ENCODE measurements at places on chromosomes 5 and 9.

DNA sequence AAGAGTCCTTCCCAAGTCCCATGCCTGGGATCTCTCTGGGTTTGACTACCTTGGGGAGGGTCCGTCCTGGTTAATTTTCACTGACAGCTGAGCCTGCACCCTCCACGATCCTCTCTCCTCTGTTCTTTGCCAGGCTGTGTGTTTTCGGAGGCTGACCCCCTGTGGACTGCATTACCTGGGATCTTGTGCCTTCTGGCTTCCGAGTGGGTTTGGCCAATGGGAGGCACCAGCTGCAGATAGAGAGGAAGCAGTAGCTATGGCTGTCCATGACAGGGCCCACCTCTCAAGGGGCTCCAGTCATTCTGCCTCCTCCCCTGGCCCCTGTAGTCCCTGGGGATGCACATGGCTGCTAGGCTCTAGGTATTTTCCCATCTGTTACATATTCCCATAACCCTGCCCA lies 285.0 kb downstream of the DMRT2 start:
- no peak for DNase-seq

DNA sequence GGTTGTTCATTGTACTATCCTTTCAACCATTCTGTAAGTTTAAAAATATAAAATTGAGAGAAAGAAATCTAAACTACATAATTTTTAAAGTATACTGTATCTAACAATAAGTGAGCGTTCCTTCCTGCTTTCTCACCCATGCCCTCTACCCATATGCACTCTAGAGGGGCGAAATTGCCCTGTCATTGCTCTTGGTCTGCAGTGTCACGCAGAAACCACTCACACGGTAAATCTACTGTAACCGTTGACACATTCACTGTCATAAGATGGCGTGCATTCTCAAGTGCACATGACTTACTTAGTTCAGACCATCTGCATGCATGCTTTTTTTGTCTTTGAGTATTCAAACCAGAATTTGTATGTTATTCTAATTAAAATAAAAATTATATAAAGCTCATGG lies 55.7 kb upstream of the NIPBL start:
- DNase-seq, result no peak

DNA sequence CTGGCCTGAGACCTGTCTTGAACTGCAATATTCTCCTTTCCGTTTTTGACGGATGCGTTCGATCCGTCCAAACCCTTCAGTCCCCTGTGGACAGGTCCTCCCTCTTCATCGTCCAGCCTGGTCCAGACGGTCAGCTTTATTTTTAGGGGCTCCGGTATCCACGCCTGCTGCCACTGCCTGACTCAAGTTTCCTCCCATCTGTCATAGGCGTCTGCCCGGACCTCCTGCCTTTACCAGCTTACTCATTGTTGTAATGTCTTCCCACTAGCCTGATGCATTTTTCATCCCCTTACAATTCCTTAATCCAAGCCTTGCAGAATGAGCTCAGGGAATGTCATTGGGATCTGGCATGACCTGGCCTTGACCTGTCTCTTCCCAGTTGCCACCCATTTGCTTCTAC lies 145.8 kb downstream of the TENT4A start:
- no peak for DNase-seq

DNA sequence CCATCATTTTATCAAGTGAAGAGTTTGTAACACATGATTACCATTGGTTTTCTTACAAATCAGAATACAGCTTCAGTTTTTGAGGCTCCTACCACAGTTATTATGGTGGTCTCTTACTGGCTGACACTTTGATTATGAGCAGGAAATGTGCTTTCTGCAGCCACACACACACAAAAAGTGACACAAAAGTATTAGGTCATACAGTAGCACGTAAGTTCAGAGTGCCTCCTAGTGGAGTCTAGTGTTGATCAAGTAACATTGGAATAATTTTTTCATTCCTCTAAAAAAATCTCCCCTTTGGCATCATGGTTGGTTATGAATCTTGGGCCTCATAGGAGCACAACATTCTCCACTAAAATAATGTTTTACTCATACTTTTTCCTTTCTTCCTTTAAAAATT lies 37.6 kb downstream of the PAM start:
- peak; percentile 34 for DNase-seq

DNA sequence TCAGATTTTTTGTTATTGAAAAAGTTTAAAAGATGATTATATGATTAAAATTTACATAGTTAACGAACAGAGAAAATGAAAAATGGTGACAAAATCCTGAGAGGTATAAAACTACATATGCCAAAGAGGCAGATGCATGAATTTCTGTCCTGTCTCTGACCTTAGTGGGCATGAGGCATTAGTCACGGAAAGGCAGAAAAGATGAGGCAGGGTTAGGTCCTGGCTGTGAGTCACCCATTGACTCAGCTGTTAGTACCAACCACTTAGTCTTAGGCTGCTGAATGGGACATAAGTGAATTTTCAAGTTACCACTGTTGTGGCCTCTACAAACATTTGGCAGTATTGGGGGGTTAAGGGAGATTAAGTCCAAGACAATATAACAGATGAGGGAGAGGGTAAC lies 33.1 kb downstream of the RASA1 start:
- peak; percentile 90 for DNase-seq

DNA sequence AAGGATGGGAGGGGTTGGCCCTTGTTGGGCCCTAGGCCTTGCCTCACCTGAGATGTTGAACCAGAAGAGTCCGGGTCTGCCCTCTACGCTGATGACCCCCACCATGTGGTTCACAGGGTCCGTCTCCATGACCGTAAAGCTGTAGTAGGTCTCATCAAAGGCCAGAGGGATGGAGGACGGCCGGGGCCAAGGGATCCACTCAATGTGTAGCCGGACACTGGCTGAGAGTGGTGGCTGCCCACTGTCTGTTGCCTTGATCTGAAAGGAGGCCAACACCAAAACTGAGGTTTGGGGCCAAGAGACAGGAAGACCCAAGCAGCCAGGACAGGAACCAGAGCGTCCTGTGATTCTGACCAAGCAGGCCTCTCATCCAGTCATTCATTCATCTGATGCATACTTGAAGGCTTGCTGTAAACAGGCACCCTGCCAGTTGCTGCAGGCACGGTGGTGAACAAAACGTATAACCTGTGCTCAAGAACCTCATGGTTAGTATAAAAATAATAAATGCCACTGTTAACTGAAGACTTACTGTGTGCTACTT lies 37.9 kb downstream of the FAT2 start:
- no peak for DNase-seq

GRCh38 chr9:136614967-136615623 lies 47.6 kb upstream of the EGFL7 start:
- peak; percentile 34 for DNase-seq

- no peak for DNase-seq
Measured at GRCh38 chr5:21581508-21581907, 1271.6 kb downstream of the CDH12 start.

DNA sequence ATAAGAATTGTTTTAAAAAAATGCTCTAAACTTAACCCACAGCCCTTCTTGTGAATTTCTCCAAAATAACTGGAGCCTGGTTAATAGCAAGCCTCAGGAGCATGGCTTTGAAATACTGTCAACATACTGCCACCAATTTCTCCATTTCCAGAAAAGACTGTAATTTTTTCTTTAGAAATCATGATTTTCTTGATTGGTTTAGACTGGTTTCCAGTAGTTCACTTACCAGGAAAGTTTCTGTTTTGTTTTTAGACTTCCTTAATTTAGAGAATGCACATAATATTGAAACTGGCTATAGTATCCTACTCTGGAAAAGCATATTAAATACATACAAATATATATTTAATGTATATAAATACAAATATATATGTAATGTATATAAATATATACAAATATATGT lies 4.5 kb upstream of the CD274 start:
- no peak for DNase-seq

- DNase-seq, result no peak
Measured at GRCh38 chr5:65946198-65946745, 19.9 kb downstream of the ERBIN start.

- no peak for DNase-seq
Measured at GRCh38 chr5:115320006-115320405, 23.6 kb upstream of the CCDC112 start.

GRCh38 chr9:129934041-129934591 lies 98.9 kb downstream of the USP20 start:
- no peak for DNase-seq

DNA sequence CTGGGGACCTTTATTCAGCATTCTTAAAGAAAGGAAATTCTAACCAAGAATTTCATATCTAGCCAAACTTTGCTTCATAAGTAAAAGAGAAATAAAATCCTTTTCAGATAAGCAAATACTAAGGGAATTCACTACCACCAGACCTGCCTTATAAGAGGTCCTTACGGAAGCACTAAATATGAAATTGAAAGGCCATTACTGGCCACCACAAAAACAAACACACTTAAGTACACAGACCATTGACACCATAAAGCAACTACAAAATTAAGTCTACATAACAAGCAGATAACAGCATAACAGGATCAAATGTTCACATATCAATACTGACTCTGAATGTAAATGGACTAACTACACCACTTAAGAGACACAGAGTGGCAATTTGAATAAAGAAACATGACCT lies 361.4 kb upstream of the POU5F2 start:
- DNase-seq, result no peak

- DNase-seq, result no peak
Measured at GRCh38 chr5:170427672-170428236, 38.6 kb upstream of the KCNMB1 start.

- DNase-seq, result no peak
Measured at GRCh38 chr9:114614373-114614772, 3.3 kb downstream of the TMEM268 start.

DNA sequence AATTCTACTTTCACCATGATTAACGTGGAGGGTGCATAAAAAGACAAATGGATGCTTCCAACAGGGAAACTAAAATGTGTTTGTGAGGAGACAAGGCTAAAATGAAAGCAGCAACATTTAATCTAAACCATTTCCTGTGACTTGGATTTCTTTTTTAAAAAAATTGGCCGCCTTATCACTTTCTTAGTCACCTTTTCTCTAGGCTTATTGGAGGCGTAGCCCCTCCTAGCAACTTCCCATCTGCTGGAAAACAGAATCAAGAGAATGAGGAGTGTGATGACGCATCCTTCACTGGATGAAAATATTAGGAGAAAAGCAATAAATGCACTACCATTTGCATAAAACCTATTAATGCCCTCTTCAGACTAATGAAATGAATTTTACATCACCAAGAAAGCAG lies 791 bp upstream of the GPR150 start:
- no peak for DNase-seq

DNA sequence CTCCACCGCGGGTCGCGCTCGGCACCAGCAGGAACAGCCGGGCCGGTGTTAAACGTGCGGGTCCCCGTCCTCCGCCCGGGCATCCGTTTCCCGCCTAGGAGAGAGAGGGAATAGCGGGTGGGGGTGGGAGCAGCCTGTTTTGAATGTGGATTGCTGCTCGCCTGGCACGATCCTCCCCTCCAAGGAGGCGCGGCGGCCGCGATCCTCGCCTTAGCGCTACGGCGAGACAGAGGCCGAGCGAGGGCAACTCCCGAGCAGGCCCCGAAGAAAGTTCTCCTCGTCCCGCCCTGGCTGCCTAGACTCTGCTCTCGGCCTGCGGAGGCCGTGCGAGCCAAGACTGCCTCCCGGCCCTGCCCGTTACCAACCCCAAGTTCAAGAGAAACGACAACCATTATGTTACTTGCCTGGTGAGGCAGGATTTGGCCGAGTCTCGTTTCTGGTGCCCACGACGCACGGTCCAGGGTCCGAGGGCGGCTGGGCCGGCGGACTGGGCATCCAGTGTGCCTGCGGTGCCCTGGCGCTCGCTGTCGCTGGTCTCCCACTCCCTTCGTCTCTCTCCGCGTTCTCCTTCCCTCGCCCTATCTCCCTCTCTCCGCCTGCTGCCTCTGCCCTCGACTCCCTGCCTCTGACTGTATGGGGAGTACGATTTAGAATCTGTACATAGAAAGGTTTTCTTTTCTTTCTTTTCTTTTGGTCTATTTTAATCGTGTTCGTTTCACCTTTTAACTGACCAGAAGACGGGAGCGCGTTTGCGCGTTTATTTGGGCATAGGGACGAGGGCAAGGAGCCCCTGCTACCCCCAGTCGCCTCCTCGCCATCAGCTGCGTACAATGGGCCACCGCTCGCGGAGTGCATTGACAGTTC lies 724 bp downstream of the NR2F1-AS1 start:
- DNase-seq, result peak; percentile 53

DNA sequence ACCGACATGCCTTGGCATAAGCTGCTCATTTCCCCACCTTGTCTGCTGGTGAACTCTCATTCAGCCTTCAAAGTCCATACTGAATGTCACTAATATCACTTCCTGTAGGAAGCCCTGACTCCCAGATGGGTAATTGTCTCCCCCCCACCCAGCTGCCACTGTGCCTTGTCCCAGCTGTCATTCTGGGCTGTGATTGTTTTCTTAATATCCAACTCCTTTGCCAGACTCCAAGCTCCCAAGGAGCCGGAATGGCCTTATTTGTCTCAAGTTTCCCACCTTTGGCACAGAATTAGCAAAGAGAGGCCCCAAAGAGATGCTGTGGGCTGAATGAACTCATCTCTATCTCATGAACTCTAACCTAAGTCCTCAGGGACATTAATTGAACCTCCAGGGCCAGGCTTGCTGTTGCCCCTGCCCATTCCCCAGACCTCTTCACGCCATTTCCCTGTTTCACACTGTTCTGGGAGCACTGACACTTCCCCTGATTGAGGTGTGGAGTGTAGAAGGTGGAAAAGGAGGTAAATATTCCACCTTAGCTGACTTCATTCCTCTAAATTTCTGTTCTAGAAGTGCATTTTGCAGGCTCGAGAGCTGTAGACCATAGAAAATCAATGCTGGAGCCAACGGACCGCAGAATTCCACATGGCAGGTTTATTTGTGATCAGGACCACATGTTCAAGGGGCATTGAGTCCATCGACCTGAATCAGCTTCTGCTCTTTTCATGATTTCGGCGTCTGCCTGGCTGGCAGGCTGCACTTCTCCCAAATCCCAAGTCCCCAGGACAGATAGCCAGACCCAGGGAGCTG lies 4.9 kb upstream of the SH3PXD2B start:
- no peak for DNase-seq

GRCh38 chr5:143653766-143654282 lies 158.1 kb upstream of the HMHB1 start:
- no peak for DNase-seq

DNA sequence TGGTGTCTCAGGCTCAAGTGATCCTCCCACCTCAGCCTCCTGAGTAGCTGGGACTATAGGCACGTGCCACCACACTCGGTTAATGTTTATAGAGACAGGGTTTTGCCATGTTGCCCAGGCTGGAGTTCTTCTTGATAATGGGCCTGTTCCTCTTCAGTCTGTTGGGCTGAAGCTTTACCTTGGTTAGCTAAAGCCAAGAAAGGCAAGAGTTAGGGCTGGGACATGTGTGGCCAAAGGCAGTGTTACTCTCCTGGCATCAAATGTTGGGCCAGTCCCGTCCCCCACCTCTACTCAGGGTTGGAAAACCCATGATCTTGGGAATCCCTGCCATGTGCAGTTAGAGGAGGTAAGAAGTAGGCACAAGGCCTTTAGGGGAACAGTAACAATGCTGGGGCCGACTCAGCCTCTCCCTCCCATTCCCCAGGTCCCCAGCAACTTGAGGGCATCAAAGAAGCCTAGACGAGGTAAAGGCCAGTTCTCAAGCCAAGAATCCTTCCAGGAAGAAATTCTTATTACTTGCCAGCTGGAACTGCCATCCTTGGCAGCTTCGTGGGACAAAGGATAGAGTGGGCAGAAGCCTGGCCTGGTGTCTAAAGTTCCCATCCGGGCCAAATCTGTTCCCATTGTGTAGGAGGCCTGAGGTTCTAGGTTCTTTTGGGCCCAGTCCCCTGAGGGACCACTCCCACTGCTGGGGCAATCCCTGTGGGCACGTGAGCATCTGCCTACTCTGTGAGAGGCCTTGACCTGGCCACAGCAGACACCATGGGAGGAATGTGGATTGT lies 4.5 kb downstream of the EGR1 start:
- peak; percentile 78 for DNase-seq

GRCh38 chr5:127111112-127111511 lies 37.8 kb upstream of the C5orf63 start:
- no peak for DNase-seq

- DNase-seq, result peak; percentile 86
Measured at GRCh38 chr5:90888511-90889324, 330.1 kb downstream of the ADGRV1 start.

Measured in MCF 10A (cell line).